ENCODE measurements at places on chromosomes 2 and 18.

DNA sequence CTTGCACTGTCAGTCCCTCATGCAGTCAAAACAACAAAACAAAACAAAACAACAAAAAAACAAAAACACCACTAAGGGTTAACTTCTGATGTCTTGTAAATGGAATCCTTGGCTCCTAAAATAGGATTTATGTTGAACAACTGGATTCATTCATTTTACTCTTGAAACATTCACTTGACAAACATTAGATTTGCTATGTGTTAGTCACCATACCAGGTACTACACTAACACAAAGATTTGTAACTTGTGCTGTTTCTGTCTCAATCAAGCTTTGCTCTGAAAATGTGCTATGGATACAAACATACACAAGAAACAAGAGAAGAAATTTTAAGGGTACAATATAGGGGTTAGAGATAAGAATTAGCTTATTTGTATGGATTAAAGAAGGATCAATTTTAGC lies 812.8 kb downstream of the LRP1B start:
- DNase-seq: no peak

DNA sequence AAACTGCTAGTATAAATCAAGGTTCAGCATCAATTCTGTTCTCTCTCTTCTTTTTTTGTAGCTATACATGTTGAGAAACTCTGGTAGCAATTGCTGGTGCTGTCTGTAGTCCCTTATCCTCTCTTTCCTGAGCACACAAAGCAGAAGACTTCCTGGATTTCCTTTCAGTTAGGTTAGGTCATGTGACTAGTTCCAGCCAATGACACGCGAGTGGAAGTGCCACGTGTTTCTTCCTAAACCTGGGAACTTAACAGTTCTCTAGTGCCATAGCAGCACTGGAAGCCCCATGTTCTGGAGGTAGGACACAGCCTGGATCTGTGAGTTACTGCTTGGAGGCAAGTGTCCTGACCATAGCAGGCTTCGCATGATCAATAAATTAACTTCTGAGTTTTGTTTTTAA lies 125.9 kb downstream of the PLA2R1 start:
- DNase-seq: no peak

DNA sequence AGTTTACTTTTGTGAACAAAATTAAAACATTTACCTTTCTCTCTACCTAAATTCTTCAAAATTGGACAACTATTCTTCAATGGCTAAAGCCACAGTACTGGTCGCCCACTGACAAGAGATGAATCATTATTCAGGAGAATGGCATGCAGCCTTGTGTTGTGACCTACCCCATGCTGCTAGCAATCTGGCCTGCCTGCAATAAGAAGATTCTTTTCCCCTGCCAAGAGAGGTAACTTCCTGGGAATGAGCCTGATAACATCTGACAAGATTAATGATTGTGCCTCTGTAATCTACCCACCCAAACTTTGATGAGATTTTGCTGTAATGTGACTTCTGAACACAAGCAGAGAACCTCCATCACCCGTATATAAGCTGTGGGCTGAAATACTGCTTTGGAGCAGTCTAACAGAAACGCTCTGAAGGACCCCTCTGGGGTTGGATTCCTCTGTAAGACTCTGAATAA lies 47.0 kb upstream of the ST3GAL5 start:
- no peak for DNase-seq

DNA sequence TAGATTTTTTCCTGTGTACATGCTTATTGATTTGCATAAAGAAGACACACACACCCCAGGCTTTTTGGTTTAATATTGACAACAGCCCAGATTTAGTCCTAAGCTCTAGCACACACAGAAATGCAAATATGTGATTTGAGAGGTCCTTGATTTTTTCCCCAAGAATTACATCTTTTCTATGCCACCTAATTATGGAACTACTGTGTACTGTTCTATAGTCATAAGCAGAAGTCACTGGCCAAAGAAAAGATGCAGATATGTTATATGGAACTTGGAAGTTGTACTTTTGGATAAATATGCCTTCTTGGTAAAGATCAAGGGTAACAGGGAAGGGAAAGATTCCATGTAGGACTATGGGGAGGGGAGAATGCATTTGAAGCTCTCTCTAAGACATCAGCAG lies 105.6 kb downstream of the SETBP1 start:
- DNase-seq: no peak

- DNase-seq: no peak
Observed at GRCh38 chr2:84631985-84632384, 115.7 kb downstream of the DNAH6 start.

DNA sequence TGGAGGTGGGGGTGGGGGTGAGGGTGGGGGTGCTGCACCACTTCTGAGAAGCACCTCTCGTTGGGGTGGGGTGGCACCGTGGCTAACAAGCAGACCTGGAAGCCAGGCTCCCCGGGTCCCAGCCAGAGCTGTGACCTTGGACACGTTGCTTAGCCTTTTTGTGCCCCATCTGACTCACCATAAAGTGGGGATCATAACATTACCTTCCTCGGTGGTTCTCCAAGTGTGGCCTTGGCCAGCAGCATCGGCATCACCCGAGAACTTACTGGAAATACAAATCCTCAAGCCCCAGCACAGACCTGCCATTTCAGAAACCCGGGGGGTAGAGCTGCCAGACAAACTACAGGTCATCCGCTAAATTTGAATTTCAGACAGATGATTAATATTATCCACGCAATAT lies 58.7 kb upstream of the SLC66A3 start:
- DNase-seq: no peak

DNA sequence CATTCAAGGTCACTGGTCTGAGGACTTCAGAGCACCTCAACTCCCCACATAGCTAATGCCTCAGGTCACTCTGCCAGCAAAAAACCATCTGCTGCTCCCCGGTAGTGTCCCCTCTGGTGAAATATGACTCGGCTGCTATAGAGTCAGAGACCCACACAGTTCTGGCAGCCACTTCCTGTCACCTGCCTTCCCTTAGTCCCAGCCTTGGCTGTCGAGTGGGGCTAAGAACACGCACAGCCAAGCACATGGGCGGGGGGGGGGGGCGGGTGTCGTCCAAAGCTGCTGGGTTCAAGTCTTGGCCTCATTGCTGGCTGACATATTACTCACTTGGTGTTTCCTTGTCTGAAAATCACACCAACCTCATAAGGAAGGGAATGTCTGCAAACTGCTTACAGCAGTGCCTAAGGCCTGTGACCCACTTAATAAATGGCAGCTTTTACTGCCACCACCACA lies 37.5 kb downstream of the POLR1A start:
- no peak for DNase-seq

GRCh38 chr18:74570266-74570665 lies 27.4 kb upstream of the ZNF407 start:
- DNase-seq: no peak

- DNase-seq: no peak
Observed at GRCh38 chr2:127107622-127107999, 657 bp upstream of the BIN1 start.

- DNase-seq: no peak
Observed at GRCh38 chr2:1037066-1037465, 86.4 kb downstream of the SNTG2 start.

DNA sequence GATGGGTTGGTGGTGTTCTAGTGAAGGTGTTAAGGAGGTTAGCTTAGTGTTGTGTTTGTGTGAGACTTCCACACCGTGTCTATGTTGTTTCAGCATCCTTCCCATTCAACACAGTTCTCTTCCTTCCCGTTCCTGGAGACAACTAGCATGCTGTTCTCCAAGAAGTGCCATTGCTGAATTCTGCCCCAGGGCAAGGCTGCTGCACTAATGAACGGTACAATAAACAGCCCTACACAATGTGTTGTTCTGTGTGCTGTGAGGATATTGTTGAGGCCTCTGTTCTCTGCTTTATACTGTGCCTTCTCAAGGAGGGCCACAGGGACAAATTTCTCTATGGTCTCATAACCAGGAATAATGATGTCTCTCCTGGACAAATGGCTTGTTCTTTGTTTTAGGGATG lies 39.8 kb upstream of the ZEB2 start:
- no peak for DNase-seq

DNA sequence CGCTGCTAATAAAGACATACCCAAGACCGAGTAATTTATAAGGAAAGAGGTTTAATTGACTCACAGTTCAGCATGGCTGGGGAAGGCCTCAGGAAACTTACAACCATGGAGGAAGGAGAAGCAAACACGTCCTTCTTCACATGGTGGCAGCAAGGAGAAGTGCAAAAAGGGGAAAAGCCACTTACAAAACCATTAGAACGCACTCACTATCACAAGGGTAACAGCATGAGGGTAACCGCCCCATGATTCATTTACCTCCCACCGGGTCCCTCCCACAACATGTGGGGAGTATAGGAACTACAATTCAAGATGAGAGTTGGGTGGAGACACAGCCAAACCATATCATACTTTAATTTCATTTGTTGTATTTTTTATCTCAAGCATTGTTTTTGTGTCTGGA lies 67.5 kb downstream of the ATP9B start:
- no peak for DNase-seq

GRCh38 chr2:47086054-47086471 lies 69.0 kb downstream of the STPG4 start:
- DNase-seq: no peak

DNA sequence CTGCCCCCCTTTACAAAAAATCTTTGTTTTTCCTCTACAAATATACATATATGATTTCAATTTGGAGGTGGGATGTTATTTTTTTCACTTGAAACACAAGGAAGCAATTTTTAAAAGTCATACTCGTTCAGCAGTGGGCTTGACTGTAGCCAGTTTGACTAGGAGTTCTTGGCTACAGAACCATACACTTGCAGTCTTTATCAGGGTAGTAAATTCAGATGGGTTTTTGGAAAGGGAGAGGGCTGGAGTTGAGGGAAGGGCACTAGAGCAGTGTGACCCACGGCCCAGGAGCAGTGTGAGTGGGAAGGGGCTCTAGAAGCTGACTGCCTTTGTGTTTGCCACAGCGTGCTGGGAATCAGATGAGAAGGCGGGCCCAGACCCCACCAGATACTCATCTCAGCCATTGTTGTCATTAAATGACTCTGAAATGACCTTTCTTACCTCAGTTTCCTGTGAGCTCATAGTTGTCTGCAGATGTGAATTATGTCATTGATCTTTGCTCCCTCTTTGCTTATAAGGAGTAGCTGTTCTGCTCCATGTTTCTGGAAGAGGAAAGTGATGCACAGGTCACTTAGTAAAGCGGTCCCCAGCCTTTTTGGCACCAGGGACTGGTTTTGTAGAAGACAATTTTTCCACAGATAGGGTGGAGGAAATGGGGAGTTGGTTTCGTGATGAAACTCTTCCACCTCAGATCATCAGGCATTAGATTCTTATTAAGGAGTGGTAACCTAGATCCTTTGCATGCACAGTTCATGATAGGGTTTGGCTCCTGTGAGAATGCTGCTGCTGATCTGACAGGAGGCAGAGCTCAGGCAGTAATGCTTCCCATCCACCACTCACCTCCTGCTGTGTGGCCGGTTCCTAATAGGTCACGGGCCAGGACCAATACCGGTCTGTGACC lies 116.8 kb downstream of the SPTBN1 start:
- DNase-seq: peak; percentile 46

DNA sequence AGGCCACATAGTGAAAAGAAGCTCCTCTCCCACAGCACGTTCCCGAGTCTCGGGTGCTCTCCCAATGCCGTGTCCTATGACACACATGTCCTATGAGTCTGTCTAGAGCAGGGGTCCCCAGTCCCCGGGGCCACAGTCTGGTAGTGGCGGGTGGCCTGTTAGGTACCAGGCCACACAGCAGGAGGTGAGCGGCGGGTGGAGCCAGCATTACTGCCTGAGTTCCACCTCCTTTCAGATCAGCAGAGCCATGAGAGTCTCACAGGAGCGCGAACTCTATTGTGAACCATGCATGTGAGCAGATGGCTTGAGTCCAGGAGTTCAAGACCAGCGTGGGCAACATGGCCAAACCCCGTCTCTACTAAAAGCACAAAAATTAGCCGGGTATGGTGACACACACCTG lies 112.6 kb downstream of the ZBTB7C start:
- no peak for DNase-seq

- no peak for DNase-seq
Observed at GRCh38 chr2:240301256-240301795, 134.1 kb upstream of the GPC1 start.

GRCh38 chr2:41958775-41959174 lies 89.0 kb upstream of the PKDCC start:
- DNase-seq: no peak

DNA sequence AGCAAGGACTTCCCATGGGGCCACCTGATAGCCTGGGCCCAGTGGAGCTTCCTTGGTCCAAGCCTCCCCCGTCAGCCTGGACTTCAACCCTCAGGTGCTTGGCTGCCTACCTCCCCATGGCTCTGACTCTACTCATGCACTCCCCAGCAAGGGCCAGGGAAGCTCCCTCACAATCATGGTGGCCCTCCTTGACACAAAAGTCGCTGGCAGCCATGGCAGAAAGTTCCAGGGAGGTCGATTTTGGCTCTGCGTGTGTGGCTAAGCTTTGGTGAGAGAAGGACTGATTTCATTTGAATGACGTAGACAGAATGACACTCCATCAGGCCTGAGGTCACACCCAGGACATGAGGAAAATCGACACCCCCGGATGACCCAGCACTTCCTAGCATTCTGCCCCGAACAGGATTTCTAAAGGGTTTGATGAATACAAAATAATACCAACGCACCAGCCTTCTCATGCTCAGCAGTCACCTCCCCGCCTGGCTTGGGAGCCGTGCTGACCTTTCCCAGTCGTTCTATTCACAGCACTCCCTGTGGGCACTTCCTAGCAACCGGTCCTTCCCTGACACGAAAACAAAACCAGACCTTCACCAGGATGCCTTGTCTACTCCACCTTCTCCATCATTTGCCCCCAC lies 52.7 kb downstream of the LBH start:
- DNase-seq: no peak

GRCh38 chr2:214379227-214379626 lies 31.6 kb upstream of the VWC2L start:
- no peak for DNase-seq

DNA sequence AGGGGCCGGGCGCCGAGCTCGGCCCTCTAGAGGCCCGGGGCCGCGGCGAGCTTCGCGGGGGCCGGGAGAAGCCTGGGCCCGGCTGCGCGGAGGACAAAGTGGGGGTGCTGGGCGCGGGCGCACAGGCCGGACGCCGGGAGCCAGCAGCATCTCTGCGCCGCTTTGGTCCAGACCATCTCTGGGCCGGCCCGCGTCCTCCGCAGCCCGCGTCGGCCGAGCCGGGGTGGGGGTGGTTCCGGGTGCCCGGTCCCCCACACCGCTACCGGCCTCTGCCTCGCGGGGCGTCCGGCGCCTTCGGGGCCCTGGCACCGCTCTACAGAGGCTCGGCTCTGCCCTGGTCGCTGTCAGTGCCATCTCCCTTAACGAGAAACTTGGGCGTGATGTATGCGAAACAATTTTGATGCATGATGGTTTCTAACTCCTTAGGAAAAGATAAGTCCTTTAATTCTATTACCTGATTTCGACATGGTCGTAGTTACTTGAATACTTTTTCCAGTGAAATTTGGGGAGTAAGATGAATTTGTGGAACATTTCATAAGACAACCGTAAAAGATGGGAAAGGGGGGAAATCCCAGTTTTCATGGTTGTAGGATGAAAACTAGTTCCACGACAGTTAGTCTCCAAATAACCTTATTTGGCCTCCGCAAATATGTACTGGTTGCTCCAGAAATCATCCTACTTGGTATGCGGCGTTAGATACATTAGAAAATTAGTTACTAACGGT lies 562 bp downstream of the TWSG1 start:
- DNase-seq: no peak

- no peak for DNase-seq
Observed at GRCh38 chr18:13500227-13500865, 226.0 kb downstream of the FAM210A start.

GRCh38 chr2:61158356-61158955 lies 3.5 kb upstream of the C2orf74 start:
- no peak for DNase-seq
